ENCODE measurements at places on chromosomes 7 and 10.

GRCh38 chr7:127718340-127718679 lies 66.3 kb downstream of the SND1 start:
- DNase-seq = no peak

DNA sequence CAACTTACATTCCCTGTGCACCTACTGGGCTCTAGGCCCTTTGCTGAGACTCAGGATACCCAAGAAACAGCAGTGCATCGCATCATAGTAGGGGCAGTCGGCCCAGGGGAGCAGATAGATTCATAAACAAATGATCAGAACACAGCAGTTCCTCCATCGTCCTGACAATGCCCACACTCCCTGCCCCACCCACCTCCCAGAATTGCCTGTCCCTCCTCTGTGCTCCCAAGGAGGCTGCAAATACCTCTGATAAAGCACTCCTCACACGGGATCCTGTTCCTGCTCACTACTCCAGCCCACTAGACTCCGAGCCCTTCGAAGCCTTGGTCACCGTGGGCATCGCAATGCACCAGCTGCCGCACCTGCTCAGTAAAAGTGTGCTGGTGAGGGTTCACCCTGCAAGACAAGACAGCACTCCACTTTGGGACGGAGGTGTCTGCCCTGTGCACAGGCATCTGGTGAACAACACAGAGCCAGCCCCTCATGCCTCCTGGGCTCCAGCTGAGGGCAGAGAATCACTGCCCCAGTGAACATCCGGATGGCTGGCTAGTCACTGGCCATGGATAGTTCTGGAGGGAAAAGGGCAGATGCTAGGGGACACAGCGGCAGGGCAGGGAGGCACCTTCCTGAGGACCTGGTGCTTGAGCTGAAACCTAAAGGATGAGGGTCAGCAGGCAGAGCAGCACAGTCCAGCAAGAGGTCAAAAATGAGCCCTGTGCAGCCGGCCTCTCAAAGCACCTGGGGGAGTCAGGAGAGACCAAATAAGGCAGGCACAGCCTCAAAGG lies 60.7 kb downstream of the TNS3 start:
- no peak for DNase-seq

DNA sequence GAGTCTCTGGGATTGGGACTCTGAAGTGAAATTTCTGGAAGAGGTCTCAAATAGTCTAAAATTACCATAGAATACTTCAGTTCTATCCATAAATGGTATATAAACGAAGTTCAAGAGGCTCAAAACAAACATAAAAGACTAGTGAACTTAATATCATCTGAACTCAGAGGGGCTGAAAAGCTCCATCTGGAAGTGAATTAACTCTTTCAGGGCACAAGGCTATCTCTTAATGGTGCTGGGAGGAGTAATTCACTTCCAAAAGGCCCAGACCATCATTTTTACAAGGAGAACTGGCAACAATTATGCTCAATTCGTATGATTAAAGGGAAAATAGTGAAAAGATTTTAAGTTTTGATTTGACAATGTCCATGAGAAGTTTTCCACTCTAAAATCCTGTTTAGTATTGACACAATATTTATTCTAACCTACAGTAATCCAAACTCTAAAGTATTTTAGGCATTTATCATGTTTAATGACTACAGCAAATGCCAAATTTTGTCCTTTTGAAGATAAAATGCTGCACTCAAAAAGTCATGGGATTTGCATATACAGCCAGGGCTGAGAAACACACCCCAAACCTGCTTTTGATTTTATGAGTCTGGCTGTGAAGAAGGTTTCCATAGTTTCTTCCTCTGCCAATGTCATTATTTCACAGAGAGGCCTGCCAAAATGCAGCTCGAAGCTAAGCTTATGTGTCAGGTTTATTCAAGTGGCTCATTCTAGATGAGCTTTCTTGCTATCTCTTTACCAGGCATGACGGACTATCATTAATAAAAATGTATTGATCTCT lies 143.9 kb downstream of the HIBADH start:
- DNase-seq = no peak

GRCh38 chr10:115771755-115772154 lies 501.3 kb downstream of the GFRA1 start:
- no peak for DNase-seq

DNA sequence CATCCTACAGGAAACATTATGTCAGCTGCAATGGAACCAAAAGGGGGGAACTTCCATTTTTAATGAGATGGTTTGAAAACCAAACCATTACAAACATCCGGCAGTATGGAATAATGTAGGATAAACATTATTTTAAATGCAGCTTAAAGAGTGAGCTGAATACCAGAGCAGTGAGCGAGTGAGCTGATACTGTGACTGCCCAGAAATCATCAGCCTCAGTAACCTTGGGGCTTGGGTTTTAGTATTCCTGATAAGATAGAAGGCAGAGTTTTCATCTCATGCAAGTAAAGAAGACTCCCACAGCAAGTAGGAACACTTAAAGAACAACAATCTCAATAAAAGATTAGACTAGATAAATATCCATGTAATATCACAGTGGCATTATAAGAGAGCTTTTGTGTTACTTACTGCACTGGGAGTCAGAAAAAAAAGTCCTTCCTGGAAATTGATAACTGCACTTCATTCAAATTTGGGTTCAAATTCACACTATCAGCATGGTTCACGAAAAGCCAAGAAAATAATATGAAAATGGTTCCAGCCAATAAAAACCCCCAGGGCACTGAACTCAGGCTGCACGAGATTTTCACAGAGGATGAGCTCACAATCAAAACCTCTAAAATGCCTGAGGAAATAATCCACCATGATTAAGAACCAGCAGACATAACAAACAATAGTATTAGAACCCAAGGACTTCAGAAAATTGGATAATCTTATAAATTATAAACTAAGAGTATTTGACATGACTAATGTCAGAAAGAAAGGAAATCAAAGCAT lies 115.7 kb downstream of the MTPAP start:
- DNase-seq = no peak

DNA sequence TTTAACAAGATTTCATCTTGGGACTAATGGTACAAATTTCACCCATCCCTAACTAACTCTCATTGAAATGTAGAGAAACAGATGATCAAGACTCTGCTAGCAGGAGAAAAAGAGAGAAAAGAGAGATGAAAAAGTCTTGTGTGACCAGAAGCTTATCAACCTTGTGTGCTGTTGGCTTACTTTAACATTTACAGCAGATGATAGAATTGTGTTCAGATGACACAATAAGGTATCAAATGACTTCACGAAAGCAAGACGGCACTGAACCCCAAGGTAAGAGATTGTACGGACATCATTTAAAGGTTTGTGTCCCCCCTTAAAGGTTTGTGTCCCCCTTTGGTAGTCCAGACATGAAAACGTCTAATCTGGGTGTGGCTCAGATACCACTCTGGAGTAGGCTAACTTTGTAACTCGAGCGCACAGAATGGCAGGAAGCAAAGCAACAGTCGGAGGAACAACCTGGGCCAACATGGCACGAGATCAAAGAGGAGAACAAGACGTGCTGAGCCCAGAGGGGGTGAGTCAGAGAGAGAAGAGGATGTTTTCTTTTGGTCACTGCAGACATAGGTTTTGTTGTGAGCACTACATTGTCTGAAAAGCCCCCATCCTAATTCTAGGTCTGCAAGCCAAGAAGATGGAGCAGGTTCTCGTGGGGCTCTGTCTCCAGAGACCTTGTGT lies 10.4 kb upstream of the LMBR1 start:
- no peak for DNase-seq

- DNase-seq = no peak
These were observed 63.1 kb upstream of the STEAP1B start for GRCh38 chr7:22563032-22563501.

DNA sequence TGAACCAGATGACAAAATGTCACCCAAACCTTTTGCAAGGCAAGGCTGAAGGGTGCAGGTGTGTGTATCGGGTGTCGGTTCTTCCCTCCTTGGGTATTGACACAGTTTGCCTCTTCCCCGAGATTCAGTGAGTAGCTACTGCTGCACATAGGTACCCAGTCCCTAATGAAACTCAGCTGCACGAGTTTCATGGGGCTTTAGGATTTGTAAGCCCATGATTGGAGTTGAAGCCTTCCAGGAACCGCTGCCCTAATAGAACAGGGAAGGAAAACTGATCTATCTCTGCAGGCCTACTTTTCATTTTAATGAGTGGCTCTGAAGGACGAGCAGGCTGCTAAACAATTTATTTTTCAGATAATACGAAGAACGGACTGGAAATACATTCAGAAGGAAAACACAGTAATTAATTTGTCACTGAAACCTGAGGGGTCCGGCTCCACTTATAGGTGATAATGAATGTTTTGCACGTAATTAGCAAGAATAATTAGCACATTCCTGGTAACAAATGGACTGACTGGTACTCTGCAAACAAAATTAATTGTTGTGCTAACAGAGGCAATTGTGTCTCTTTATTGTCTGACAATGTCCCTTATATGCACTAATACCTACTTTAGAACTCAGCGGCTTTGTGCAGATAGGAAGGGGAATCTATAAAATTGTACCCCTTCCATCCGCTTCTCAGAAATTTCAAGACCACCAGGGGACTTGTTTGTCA lies 49.6 kb upstream of the FZD8 start:
- DNase-seq = no peak

- DNase-seq = no peak
These were observed 95.4 kb upstream of the SEMA3C start for GRCh38 chr7:81014266-81014665.

- no peak for DNase-seq
These were observed 505.8 kb downstream of the GPAM start for GRCh38 chr10:111677759-111678158.

DNA sequence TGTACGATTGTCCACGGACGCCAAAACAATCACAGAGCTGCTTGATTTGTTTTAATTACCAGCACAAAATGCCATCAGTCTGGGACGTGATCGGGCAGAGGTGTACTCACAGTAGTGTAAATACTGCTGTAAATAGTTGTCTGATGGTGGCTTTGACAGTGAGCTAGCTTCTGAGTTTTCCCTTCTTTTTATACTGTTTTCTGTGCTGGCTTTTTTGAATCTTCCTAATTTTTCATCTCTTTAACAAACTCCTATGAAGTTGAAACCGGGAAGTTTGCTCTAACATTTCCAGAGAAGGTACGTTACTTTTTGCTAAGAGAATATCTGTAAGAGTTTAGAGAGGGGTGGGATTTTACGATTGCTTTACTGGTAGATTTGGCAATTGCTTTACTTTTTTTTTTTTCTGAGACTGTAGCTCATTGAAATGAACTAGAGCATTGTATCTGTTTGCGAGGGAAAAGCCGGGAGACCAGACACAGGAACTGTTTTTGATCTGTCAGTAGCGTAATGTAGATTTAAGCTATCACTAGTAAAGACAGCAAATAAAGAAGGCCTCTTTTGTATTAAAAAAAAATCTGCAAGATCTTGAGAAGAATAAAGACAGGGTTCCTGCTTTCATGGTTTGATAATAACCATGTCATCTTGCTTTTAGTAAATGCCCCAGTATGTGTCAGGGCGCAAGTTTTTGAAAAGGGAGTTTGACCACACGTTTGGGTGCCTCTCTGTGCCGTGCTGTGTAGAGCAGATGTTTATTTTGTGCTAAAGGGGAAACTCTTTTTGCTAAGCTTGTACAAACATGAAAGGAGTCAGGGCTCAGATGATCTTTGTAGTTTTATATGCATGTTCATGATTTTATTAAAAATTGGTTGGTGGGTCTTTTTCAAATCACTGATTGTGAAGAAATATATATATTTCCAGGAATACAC lies 712 bp downstream of the FOXP2 start:
- no peak for DNase-seq

- no peak for DNase-seq
These were observed 30.5 kb upstream of the VWDE start for GRCh38 chr7:12434012-12434642.

DNA sequence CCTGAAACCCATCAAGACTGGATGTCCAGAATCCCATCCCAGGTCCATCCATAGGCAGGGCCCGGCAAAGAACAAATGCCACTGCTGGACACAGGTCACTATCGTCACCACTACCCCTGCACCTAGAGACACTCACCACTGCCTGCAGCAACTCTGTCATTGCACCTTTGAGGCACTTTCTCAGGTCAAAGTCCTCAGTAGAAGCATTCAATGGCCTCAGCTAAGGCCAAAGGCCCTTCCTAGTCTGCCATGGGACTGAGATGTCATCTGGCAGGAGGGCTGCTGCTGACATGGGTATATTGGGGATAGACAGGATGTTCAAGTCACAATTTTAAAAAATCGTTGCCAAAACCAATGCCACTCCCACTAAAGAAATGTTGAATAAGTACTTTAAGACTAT lies 58.7 kb downstream of the GPAM start:
- DNase-seq = no peak

- no peak for DNase-seq
These were observed 147.2 kb downstream of the TMEM178B start for GRCh38 chr7:141221007-141221612.

DNA sequence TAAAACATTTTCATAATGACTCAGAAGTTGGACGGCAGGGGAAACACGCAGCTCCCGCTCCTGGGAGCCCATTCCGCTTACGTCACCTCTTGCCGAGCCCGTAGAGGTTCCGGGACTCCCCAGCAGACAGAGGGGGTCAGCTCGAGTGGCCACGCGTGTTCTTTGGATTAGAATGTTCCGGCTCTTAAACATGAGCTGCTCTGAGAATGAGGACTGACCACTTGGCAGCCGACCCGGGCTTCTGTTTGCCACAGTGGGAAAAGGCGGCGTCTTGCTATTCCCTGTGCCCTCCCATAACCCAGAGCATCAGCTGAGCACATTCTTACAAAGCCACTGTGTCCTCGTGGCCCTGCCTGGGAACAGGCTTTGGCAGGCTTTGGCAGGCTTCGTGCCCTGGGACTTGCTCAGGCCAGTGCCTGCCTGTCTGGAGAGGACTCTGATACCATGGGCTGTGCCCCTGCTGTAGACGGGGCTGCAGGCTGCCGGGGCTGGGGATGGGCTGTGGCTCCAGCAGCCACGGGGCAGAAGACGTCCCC lies 40.1 kb downstream of the PFKP start:
- DNase-seq = no peak

DNA sequence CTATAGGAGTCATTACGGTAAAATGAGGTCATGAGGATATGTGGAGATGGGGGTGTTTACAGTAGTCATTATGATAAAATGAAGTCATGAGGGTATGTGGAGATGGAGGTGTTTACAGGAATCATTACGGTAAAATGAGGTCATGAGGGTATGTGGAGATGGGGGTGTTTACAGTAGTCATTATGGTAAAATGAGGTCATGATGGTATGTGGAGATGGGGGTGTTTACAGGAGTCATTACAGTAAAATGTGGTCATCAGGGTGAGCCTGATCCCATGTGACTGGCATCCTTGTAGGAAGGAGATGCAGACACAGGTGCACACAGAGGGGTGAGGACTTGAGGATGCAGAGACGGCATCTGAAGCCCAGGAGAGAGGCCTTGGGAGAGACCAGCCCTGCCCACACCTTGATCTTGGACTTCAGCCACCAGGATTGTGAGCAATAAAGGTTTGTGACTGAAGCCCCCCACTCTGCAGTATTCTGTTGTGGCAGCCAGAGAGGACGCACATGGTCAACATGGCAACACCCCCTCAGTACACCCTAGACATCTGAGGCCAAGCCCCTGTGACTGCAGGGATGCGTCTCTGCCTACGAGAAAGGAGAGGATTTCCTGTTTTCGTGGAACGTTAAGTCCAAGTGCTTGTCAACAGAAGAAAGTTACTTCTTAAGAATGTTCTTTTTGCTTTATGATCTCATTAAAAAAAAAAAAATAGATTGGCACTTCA lies 544.4 kb downstream of the DNAJB6 start:
- no peak for DNase-seq

- DNase-seq = no peak
These were observed 35.3 kb downstream of the AMZ1 start for GRCh38 chr7:2723138-2723850.
